Renal cortex interstitium (tissue), 15 donors: ENCODE measurements at places on chromosomes 2 and 18. TPM values are rescaled to one million over a fixed set of nuclear protein-coding genes. Genes with fewer than 3 reads are reported as not detected.

Gene FBXO15
- 3.4 TPM for polyA plus RNA-seq

DNA sequence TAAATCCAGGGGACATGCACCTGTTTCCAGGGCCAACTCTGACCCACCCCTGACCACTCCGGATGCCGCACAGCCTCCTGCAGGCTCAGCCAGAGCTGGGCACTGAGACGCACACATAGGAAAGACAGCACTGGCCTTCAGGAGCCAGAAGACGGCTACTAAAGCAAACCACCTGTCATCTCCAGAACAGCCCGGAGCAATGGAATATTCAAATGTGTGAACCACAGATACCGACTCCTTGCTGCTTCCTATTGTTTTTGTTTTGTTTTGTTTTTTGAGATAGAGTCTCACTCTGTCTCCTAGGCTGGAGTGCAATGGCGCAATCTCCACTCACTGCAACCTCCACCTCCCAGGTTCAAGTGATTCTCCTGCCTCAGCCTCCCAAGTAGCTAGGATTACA lies 94.0 kb downstream of the LAMA1 start:
- no peak for DNase-seq

- DNase-seq: no peak
These were observed 91.2 kb downstream of the INSIG2 start for GRCh38 chr2:118179445-118179844.

Gene SMYD5
- polyA plus RNA-seq: 42.6 TPM

DNA sequence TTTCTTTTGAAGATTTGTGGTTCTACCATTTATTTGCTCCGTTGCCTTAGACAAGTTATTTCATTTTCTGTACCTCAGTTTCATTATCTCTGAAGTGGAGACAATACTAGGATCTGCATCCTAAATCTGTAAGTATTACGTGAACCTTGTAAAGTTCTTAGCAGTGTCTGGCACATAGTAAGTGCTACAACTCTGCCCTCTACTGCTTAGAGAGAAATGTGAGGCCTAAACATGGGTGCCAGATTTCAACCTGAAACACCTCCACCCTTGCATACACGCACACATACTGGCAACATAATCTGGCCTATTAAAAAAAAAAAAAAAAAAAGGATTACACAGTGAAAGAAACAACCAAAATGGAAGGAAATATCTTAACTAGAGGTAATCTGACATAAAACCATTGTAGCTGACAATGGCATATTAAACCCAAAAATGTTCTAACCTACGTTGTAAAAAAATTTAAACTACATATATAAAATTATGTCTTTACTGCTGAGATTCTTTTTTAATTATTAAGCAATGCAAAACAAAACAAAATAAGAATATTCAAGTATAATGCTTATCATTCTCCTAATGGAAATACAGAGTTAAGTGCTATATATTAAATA lies 132.6 kb downstream of the MAP2 start:
- no peak for DNase-seq

DNA sequence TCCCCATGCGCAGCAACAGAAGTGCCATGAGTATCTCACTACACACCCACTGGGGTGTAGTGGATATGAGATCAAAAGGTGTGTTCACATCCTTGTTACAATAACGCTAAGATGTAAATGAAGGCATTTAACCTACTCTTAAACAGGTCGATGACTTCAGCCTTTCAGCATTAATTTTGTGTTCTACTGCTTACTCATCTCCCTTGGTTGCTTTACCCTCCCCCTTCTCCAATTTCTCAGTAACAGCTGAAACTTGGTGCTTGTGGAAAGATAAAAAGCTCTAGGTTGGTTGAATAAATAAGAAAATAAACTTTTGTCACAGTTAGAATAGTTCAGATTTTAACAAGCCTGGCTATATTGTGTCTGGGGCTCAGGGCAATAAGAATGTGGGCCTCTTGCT lies 147.5 kb upstream of the SESTD1 start:
- no peak for DNase-seq

Gene SCN3A
- polyA plus RNA-seq: 0.28 TPM

DNA sequence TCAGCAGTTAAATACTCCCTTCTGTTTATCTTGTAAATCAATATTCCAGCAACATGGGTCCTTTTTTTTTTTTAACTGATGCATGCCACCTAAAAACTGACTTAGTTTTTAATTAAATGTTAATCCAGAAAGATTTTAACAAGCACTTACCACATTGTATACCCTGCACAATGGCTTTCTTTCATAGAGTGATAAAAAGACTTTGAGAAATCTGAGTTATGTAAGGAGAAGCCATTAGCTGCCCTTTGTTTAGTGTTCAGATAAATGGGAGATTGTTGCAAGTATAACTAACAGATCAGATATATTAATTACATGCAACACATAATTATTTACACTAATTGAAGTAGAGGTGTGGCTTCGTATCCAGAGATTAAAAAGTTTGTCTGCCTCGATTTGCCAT lies 22.7 kb upstream of the NFATC1 start:
- DNase-seq: no peak

Gene KLHL30
- polyA plus RNA-seq: 0.45 TPM

Gene CTLA4
- 0.29 TPM for polyA plus RNA-seq

DNA sequence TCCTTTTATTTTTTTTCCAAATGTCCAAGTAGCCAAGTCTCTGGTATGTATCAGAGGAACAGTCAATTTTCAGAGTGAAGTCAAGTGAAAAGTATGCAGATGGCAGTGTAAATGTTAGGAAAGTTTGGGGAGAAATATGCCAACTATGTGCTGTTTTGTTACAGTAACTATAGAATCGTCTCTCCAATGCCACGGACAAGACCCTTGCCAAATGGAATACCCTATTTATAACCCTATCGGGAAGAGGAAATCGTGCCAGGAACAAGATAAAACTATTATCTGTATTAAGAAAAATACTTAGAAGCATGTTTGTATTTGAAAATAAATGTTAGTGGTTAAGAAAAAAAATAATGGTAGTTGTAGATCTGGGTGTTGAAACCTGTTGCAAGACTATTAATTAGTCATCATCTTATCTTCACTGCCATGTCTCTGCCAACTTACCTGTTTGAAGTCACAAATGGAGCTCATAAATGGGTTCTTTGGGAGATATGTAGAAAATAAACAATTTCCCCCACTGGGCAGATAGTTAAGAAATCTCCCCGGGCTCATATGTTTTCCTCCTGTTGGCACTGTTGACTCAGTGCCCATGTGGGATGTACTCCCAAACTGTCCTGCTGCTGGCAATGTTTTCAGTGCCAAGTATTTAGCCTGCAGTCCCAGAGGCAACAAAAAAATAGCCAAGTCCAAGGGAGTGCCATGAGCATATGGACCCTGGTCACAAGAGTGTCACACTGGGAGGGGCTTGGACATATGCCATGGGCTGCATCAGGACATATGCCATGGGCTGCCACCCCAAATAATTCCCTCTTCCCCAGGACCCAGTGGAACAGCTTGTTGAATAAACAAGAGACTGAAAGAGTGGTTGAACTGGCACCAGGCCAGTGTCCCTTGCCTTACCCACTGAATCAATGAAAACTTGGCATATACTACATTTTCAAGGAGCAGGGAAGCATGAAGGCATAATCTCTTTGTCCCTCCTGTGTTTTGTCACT lies 366.9 kb downstream of the OSR1 start:
- DNase-seq: no peak

- no peak for DNase-seq
These were observed 84.0 kb downstream of the KLHL14 start for GRCh38 chr18:32688821-32689220.

Gene FAP
- 11.6 TPM for polyA plus RNA-seq

GRCh38 chr18:58666176-58666575 lies 5.1 kb upstream of the MALT1 start:
- DNase-seq: no peak

DNA sequence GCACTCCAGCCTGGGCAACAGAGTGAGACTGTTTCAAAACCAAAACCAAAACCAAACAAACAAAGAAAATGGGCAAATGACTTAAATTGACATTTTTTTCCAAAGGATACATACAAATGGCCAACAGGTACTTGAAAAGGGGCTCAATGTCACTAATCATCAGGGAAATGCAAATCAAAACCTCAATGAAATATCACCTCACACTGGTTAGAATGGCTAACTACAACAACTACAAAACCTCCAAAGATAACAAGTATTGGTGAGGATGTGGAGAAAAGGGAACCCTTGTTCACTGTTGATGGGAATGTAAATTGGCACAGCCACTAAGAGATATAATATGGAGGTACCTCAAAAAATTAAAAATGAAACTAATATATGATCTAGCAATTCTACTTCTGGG lies 213.2 kb upstream of the HS6ST1 start:
- DNase-seq: no peak

- DNase-seq: no peak
These were observed 994 bp upstream of the DTNA start for GRCh38 chr18:34709104-34709503.

- DNase-seq: no peak
These were observed 98.9 kb upstream of the LGALSL start for GRCh38 chr2:64354857-64355680.

DNA sequence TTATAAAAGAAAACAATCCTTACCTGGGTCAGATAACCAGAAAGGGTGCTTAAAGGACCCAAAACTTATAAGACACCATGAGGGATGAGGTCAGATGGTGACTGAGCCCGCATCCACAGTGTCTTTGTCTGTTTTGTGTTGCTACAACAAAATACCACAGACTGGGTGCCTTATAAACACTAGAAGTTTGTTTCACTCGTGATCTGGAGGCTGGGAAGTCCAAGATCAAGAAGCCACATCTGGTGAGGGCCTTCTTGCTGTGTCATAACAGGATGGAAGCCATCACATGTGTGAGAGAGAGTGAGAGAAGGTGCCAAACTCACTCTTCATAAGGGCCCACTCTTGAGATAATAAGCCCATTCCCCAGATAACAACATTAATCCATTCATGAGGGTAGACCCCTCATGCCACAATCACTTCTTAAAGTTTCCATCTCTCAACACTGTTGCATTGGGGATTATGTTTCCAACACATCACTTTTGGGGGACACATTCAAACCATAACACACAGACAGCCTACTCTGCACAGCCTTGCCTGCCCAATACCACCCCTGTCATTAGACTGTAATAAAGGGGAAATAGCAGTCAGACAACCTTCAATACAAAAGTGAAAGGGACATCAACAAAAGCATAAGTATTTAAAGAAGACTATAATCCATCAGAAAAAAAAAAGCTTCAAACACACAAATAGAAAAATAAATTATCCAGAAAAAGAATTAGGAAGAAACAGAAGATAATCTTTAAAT lies 249.8 kb downstream of the ANAPC1 start:
- no peak for DNase-seq

GRCh38 chr2:14451312-14451711 lies 181.2 kb upstream of the LRATD1 start:
- no peak for DNase-seq

DNA sequence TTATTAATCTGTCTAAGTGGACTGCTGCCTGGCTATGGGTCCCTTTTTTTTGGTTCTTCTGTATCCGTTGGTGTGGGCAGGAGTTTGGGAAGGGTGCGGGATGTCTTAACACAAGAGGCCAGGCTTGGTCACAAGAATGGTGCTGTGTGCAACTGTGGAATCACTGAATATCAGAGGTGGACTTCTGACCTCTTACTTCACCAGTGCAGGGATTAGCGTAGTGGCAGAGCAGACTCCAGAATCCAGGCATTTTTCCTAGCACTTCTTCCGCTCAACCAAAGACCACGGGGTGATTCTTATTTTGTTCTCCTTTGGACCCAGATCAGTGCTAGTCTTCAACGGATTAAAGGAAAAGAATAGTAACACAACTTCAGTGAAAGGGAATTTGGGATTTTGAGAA lies 254.3 kb upstream of the TNP1 start:
- DNase-seq: no peak

GRCh38 chr2:235860871-235861270 lies 307.3 kb downstream of the GBX2 start:
- DNase-seq: no peak

GRCh38 chr2:119483896-119484718 lies 40.2 kb downstream of the SCTR start:
- DNase-seq: no peak

Gene VAMP8
- 88.3 TPM for polyA plus RNA-seq

DNA sequence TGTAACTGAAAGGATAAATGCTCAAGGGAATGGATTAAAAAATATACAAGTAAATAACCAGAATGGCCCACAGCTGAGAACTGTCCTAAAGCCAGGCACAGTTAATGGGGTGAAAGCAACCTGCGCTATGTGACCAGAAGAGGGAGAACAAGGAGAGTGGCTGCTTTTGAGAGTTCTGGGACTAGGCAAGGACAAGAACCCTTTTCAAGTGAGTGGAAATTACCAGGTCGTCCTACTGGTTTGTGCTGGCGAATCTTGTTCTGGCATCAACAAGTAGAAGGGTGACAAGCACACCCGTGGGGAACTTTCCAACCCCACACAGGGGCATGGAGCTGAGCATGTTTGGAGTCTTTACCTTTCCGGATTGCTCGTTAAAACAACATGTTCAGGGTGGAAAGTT lies 82.8 kb downstream of the TMEM17 start:
- DNase-seq: no peak

Gene KCNF1
- polyA plus RNA-seq: 1.00 TPM

Gene PCARE
- 0.20 TPM for polyA plus RNA-seq
